ENCODE measurements at places on chromosomes 5 and 9.

DNA sequence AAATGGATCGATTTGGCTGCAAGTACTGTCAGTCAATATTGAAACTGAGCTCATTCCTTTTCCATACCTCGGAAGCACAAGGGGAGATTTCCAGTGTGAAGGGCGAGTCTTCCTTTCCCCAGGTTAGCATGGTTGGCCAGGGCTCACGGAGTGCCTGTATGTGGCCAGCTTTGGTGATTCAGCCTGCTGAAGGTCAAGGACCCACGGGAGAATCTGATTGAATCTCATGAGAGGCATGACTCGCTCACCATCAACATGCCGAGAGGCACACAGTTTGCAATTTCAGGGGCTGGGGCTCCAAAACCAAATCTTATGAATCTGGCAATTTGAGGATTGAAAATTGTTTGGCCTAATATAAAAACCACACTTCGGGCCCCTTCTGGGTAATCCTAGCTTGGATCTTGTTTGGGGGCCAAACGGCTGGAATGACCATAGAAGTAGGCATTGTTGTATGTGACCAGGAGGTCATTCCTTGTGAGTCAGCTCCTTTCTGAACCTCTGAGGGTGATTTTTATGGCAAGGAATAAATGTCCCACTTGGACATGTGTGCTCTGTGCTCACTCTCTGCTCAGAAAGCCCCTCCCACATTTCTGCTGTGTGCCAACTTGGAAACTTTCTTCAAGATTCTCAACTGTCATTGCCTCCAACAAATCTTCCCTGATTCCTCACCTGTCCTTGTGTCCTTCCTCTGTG is 69.8 kb downstream of the DOCK2 start:
- DNase-seq, result no peak

- DNase-seq, result no peak
These were observed 24.9 kb downstream of the ROPN1L start for GRCh38 chr5:10466446-10467073.

DNA sequence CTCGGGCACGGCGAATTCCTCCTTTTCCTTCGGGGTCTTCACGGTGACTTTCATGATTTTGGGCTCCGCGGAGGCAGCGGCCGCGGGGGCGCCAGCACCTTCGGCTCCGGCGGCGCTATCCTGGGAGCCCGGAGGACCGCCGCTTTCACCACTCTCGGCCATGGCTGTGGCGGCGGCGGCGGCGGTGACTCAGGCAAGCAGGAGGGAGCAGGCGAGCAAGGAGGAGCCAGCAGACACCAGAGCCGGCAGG is 315 bp downstream of the UBQLN1 start:
- DNase-seq, result no peak

- DNase-seq, result no peak
These were observed 42.7 kb upstream of the LIFR start for GRCh38 chr5:38598994-38599617.

GRCh38 chr9:121483049-121483448 is 16.6 kb downstream of the GGTA1 start:
- DNase-seq, result no peak

- no peak for DNase-seq
These were observed 220.4 kb downstream of the PARP8 start for GRCh38 chr5:50886657-50887345.

DNA sequence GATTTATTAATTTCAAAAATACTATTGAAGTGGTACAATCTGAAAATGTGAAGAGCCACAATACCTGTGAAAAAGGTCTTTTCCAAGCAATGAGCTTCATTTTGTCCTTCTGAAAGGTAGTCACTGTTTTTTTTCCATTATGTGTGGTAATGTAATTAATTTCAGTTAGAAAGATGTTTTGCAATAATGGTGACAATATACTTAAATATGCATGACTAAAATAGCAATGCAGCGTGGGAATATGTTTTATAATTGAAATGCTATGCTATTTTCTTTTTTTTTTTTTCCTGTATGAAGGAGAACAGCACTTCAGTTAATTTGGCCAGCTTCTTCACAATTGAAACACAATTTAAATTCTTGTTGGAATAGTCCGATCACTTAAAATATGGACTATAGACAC is 41.9 kb downstream of the NPR3 start:
- DNase-seq, result no peak

DNA sequence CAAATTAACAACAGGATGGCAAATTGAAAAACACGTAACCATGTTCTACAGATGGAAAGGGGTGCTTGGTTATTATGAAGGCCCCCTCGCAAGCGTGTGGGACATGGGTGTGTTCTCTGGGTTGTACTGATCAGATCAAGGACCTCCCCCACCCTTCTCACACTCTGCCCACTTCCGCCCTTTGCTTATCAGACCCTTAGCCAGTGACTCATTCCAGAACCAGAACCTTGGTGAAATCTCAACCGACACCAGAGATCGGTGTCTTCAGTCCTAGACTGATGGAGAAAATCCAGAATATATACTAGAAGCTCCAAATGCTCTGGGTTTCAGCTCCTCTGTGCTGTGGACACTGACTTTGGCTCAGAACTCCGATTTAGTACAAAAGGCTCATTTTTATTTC is 64.9 kb downstream of the PTTG1 start:
- no peak for DNase-seq

DNA sequence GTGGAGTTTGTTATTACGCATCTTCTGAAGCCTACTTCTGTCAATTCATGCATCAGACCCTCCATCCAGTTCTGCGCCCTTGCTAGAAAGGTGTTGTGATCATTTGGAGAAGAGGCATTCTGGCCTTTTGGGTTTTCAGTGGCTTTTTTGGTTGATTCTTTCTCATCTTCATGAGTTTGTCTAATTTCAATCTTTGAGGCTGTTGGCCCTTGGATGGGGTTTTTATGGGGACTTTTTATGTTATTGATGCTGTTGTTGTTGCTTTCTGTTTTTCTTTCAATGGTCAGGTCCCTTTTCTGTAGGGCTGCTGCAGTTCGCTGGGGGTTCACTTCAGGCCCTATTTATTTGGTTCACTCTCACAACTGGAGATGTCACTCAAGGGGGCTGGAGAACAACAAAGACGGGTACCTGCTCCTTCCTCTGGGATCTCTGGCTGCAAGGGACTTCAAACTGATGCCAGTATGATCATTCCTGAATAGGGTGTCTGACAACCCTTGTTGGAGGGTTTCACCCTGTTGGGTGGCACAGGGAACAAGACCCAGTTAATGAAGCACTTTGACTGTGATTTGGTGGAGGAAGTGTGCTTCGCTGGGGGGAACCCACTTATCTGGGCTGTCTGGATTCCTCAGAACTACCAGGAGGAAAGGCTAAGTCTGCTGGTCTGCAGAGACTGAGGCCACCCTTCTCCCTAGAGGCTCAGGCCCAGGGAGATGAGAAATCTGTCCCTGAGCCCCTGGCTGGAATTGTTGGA is 226.7 kb upstream of the PTGER4 start:
- DNase-seq, result no peak

DNA sequence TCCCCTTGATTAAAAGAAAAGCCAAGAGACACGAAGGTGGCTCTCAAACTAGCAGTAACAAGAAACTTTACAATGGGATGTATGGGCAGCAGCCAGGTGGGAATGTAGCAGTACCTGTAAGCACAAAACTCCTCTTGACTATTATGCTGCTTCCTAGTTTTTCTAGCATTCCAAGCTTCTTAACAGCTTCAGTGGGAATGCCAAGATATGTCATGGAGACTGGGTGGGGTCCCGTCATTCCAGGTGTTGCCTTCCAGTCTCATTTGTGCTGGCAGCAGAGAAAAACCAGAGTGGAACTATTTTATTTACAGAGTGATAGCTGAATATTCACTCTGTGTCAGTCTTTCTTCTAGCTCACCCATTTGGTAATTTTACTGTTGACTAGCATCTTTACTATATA is 236.6 kb downstream of the ARL15 start:
- DNase-seq, result no peak

GRCh38 chr9:129278391-129279237 is 100.6 kb upstream of the IER5L start:
- no peak for DNase-seq

DNA sequence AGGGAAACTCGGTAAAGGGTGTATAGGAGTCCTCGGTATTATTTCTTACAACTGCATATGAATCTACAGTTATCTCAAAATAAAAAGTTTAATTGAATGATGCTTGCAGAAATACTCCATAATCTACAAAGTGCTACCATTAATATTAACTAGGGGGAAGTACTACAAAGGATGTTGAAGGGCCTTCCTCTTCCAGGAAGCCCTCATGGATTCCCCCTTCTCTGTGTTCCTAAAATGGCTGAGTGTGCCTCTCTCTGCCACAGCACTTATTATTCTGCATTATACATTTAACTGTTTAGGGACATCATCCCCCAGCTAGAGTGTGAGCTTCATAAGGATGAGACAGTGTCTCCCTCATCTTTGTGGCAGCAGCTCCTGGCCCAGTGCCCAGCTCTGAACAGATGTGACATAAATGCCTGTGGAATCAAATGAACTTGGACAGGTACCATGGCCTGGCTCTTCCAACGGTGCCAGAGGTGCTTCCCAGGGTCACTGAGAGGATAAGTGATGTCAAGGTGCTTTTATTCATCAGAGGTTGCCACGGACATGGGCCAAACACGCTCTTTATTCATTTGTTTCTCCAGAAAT is 99.5 kb downstream of the PAX5 start:
- DNase-seq, result no peak

GRCh38 chr9:134602547-134603362 is 38.8 kb upstream of the COL5A1 start:
- no peak for DNase-seq

Measured in cortex of kidney (tissue), 1 donor.